Calu3 (cell line): ENCODE measurements at places on chromosomes 2 and 18. TPM values are rescaled to one million over a fixed set of nuclear protein-coding genes. Genes with fewer than 3 reads are reported as not detected.
A peak's percentile ranks its signal among the peaks of the same experiment; 100 is the strongest.

GRCh38 chr2:27962006-27962405 is 71.5 kb downstream of the BABAM2 start:
- H3K27me3 ChIP-seq, result no peaks in the 10 kb centered on the region
- no peaks in the 10 kb centered on the region for H3K36me3 ChIP-seq
- no peak overlapping the region for H3K27ac ChIP-seq
- H3K4me1 ChIP-seq, result peaks cover 35% of the 10 kb centered on the region
- DNase-seq, result no peak

LCT gene
- 1.3 and 1.4 TPM in 2 replicates for total RNA-seq

ASB18 gene
- not detected in 2 replicates for total RNA-seq

DNA sequence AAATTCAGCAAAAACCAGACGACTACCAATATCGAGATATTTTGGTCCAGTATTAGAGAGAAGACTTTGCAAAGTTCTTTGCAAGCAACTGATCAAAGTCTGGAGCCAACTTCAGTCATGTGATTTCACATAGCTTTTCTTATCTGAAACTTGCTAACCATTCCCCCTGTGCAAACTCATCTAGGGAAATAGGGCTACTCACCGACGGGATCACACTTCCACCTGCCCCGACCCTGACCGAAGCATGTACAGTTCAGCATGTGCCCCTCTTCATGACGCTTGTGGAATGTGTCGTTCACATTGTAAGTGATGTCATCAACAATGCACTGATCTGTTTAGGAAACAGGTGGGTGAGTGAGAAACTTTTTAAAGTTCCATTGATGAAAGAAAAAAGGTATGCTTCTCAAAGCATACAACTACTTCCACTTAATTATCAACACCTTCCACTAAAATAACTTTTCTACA is 15.4 kb downstream of the FN1 start:
- H3K36me3 ChIP-seq, result peaks cover 8% of the 10 kb centered on the region
- H3K27me3 ChIP-seq, result no peaks in the 10 kb centered on the region
- no peak overlapping the region for H3K4me3 ChIP-seq
- no peak overlapping the region for H3K27ac ChIP-seq
- DNase-seq, result no peak

DNA sequence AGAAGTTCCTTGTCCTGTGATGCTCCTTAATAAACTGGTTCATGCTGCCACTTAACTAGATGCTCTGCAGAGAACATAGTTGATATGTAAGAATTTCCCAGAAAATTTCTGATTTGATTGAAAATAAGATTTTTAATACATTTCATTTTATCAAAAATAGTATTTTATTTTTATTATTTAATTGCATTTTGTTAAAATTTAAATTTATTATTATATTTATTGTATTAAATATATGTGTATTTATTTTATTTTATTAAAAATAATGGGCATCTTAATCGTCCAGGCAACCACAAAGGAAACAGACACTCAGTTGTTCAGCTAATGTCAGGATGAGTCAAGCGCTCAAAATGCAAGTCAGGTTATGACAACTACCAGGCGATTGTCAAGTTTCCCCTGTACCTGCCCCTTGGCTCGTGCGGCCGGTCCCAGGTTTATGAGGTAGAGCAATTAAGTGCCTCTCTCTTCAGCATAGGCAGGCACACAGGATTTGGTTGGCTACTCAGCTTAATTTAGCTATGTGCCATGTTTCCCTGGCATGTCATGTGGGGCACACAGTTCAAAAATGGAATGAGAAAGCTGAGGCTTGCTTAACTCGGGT is 361.2 kb downstream of the RND3 start:
- no peaks in the 10 kb centered on the region for H3K36me3 ChIP-seq
- DNase-seq, result no peak
- no peak overlapping the region for H3K4me3 ChIP-seq
- H3K27me3 ChIP-seq, result no peaks in the 10 kb centered on the region
- H3K27ac ChIP-seq, result peak overlapping the region; percentile 69

DNA sequence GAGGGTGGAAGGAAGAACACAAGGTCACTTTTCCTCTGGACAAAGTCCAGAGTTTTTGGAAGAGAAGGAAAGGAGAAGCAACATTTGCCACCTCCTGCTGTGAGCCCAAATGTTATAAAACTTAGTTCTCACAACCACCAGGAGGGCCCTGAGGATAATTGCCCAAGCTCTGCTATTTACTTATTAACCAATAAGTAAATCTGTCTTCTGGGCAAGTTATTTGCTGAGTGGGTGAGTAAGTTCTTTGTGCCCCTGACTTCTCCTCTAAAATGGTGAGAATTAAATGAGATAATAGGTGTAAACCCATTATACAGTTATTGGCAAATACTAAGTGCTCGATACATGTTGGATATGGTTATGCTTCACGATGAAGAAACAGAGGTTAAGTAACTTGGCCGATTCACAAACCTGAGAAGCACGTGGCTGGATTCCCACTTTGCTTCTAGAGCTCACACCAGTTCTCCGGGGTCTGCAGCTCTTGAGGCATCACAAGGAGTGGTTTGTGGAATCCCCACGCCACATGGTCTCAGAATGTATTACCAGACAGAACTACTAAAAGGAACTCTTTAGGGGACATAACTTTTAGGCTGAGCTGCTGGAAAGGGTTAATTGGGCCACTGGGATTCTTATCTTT is 164.1 kb downstream of the MYCN start:
- H3K4me3 ChIP-seq, result no peak overlapping the region
- no peaks in the 10 kb centered on the region for H3K27me3 ChIP-seq
- H3K36me3 ChIP-seq, result no peaks in the 10 kb centered on the region
- no peak for DNase-seq
- no peak overlapping the region for H3K27ac ChIP-seq

GRCh38 chr2:231228223-231228622 is 29.8 kb downstream of the ARMC9 start:
- H3K27ac ChIP-seq, result no peak overlapping the region
- H3K4me1 ChIP-seq, result peaks cover 23% of the 10 kb centered on the region
- no peaks in the 10 kb centered on the region for H3K27me3 ChIP-seq
- no peak for DNase-seq
- H3K36me3 ChIP-seq, result no peaks in the 10 kb centered on the region

DNA sequence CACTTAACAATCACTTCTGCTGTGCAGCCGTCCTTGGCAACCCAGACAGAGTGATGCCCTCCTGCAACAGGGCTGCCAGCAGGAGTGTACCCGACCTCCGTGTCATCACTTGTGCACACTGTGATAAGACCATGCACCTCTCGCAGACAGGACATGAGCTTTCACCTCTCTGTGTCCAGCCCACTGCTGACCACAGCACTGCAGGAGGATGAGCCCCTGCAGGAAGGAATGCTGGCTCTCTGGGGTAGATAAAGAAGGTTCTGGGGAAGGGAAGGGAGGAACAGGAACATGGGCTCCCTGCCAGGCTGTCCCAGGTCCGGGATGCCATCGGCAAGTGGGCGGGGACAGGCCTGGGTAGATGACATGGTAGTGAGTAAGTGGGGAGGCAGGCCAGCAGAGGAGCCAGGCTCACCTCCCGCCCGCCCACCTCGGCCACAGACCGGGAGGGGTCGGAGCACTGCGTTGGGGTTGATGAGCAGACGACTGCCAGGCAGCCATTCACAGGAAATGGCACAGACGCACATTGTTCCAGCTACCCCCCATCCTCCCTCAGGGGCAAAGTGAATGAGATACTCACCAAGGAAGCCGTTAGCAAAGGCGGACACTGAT is 18.6 kb upstream of the COL6A3 start:
- H3K36me3 ChIP-seq, result no peaks in the 10 kb centered on the region
- peaks cover 17% of the 10 kb centered on the region for H3K4me1 ChIP-seq
- peaks cover 56% of the 10 kb centered on the region for H3K27me3 ChIP-seq
- no peak overlapping the region for H3K27ac ChIP-seq

GRCh38 chr18:49021076-49021432 is 70.3 kb upstream of the SMAD7 start:
- H3K4me3 ChIP-seq, result peak overlapping the region; percentile 67
- H3K27ac ChIP-seq, result peak overlapping the region; percentile 81
- H3K36me3 ChIP-seq, result peaks cover 23% of the 10 kb centered on the region
- no peaks in the 10 kb centered on the region for H3K27me3 ChIP-seq

DNA sequence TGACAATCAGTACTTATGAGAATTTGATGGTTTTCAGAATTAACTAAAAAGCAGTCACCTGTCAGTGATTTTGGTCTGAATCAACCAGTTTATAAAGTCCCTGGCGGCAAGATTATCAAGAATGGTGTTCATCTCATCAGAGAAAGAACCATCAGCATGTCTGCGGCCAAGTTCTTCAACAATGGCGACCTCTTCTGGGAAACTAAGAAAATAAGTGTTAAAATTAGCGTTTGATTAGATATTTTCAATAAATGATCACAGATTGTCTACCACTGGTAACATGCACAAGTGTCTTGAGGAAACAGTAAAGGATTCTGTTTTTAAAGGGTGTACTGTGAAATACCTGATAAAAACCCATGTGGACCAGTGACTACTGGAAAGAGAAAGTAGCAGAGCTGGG is 8.1 kb downstream of the GCG start:
- H3K36me3 ChIP-seq, result no peaks in the 10 kb centered on the region
- H3K4me3 ChIP-seq, result no peak overlapping the region
- DNase-seq, result no peak
- peaks cover 14% of the 10 kb centered on the region for H3K4me1 ChIP-seq
- H3K27ac ChIP-seq, result no peak overlapping the region

DNAJC5G gene
- not detected in 2 replicates for total RNA-seq

GRCh38 chr2:235421618-235422017 is 72.2 kb upstream of the AGAP1 start:
- no peaks in the 10 kb centered on the region for H3K36me3 ChIP-seq
- no peaks in the 10 kb centered on the region for H3K4me1 ChIP-seq
- no peak overlapping the region for H3K27ac ChIP-seq
- DNase-seq, result no peak

- peaks cover 8% of the 10 kb centered on the region for H3K4me1 ChIP-seq
- no peaks in the 10 kb centered on the region for H3K27me3 ChIP-seq
- H3K36me3 ChIP-seq, result no peaks in the 10 kb centered on the region
- no peak overlapping the region for H3K27ac ChIP-seq
Measured at GRCh38 chr2:144836635-144837350, 316.9 kb upstream of the ZEB2 start.

- H3K27ac ChIP-seq, result no peak overlapping the region
- peaks cover 12% of the 10 kb centered on the region for H3K27me3 ChIP-seq
- no peak for DNase-seq
- H3K36me3 ChIP-seq, result no peaks in the 10 kb centered on the region
Measured at GRCh38 chr18:5452943-5453443, 90.8 kb downstream of the EPB41L3 start.

- no peak for DNase-seq
- H3K36me3 ChIP-seq, result no peaks in the 10 kb centered on the region
- H3K4me3 ChIP-seq, result no peak overlapping the region
- H3K4me1 ChIP-seq, result no peaks in the 10 kb centered on the region
- no peak overlapping the region for H3K27ac ChIP-seq
Measured at GRCh38 chr2:31247711-31248110, 13.8 kb downstream of the EHD3 start.

RESP18 gene
- total RNA-seq, result not detected in 2 replicates

DNA sequence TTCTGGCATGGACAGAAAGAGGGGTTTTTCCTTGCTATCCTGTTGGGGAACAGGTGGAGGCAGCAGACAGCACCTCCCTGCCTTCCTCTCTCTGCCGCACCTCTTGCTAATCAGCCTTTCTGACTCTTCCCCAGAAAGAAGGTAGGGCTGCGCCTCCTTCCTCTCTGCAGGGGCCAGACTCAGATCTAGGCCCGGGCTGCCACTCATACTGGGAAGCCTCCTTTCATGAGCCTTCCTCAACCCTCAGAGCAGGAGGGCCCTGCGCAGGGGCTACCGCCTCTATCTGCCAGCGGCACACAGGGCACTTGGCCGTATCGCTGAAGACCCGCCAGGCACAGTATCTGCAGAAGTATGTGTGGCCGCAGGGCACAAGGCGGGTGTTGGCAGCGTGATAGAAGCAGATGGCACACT is 7.1 kb downstream of the NEURL3 start:
- peaks cover 26% of the 10 kb centered on the region for H3K36me3 ChIP-seq
- no peak overlapping the region for H3K27ac ChIP-seq
- no peak overlapping the region for H3K4me3 ChIP-seq
- DNase-seq, result no peak

ITPRIPL1 gene
- 1.2 and 1.7 TPM in 2 replicates for total RNA-seq

SERPINB11 gene
- total RNA-seq, result not detected in 2 replicates

NEU2 gene
- not detected in 2 replicates for total RNA-seq

TMEM150A gene
- 12.1 and 13.3 TPM in 2 replicates for total RNA-seq

GRCh38 chr2:46489423-46490174 is 10.2 kb downstream of the TMEM247 start:
- no peak for DNase-seq
- peaks cover 9% of the 10 kb centered on the region for H3K4me1 ChIP-seq
- no peaks in the 10 kb centered on the region for H3K36me3 ChIP-seq
- H3K27ac ChIP-seq, result no peak overlapping the region
- H3K27me3 ChIP-seq, result peaks cover 74% of the 10 kb centered on the region
- H3K4me3 ChIP-seq, result no peak overlapping the region

C2orf66 gene
- 0.35 and 0.37 TPM in 2 replicates for total RNA-seq
